Activated CD4-positive, alpha-beta T cell treated with anti-CD3 and anti-CD28 coated beads, Interleukin-2, amount 50 U/mL, for 1 hour (primary cell): ENCODE measurements at places on chromosomes 12 and 14.

DNA sequence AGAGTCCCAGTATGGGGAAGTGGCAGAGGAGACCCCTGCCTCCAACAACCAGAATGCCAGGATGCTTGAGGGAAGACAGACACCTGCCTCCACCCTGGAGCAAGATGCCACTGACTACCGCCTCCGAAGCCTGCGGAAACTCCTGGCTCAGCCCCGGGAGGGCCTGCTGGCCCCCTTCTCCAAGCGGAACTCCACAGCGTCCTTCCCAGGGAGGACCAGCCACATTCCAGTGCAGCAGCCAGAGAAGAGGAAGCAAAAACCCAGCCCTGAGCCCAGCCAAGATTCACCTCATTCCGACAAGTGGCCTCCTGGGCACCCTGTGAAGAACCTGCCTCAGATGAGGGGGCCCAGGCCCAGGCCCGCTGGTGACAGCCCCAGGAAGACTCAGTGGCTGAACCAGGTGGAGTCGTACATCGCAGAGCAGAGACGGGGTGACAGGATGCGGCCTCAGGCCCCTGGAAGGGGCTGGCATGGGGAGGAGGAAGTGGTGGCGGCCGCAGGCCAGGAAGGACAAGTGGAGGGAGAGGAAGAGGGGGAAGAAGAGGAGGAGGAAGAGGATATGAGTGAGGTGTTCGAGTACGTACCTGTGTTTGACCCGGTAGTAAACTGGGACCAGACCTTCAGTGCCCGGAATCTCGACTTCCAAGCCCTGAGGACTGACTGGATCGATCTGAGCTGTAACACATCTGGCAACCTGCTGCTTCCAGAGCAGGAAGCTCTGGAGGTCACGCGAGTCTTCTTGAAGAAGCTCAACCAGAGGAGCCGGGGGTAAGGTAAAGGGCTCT is 93.7 kb downstream of the B4GALNT3 start:
- no peak for DNase-seq

GRCh38 chr14:69610874-69611171 is 573 bp upstream of the SUSD6 start:
- no peak for DNase-seq

GRCh38 chr14:79413734-79414428 is 797.4 kb downstream of the DIO2 start:
- DNase-seq, result no peak

- DNase-seq, result no peak
Measured at GRCh38 chr12:44431647-44432343, 444.3 kb downstream of the NELL2 start.

DNA sequence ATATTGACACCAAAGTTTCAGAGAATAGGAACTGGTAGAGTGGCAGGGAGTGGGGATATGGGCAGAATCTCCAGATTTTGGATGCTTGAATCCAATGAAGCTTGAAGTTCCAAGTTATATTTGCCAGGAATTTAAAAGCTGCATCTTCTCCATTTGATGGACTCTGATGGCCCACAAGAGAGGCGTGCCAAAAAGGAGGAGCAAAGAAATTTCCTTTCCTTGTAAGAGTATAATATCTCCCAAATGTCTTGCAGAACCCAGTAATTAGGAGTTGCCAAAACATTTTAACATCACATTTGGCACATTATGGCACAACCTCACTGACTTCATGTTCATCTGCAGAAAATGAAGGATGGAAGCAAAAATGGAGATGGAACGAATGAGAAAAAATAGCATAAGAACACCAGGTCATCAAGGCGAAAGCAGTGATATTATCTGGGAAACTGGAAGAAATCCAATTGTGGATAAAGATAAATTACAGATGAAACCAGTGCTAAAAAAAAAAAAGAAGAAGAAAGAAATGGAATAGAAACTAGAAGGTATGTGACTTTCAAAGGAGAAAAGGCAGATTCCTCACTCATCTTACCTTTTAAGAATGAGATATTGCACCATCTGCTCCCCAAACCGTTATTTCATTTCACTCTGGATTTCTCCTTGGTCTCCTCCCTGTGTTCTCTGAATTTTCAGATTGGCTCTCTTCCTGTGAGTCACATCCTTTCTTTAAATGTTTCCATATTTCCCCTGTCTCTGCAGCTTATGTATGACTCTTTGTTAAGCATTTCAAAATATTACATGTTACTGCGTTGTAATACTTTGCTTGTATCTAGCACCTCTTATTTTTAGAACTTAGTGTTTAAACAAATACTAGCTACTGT is 13.5 kb upstream of the FLRT2 start:
- DNase-seq, result no peak

GRCh38 chr14:68232300-68233055 is 412.9 kb downstream of the RAD51B start:
- no peak for DNase-seq

DNA sequence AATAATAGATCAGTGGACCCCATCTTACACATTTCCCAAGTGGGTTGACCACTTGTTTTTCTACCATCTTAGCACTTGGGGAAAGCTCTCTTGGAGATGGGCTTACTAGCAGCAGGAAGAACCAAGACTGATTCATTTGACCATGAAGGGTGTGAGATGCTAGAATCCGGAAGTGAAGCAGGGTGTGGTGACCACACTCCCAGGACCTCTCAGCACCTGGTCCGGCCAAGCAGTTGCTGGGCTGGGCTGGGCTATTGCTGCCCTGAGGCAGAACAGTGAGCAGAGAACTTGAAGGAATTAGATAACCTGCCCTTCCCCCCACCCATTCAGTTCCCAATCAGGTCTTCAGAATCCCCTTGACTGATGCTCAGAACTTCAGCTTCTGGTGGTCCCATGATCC is 24.4 kb downstream of the ADCY6 start:
- no peak for DNase-seq

- no peak for DNase-seq
Measured at GRCh38 chr14:62081012-62081612, 318.9 kb downstream of the SNAPC1 start.

- DNase-seq, result no peak
Measured at GRCh38 chr12:99386907-99387306, 260.6 kb upstream of the GARIN6 start.

GRCh38 chr14:88422047-88422446 is 36.6 kb downstream of the SPATA7 start:
- no peak for DNase-seq

- DNase-seq, result no peak
Measured at GRCh38 chr12:100942984-100943749, 148.6 kb downstream of the ANO4 start.

GRCh38 chr12:23944067-23944466 is 5.4 kb downstream of the SOX5 start:
- DNase-seq, result no peak

DNA sequence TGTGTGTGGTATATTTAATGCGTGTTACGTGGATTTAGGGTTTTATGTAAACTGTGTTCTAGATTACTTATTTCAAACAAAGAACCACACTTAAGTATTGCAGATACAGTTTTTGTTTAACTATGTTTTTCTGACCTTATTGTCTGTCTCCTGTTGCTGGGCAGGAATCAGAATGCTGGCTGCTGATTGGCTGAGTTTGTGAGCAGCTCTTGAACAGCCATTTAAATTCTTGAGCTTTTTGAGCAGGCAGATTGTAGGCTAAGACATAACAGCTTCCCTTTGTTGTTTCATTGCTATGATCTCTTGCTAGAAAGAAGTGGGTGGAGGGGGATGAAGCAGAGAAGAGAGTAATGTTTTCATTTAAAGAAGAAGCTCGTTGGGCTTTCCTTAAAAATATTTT is 52.2 kb downstream of the ATF7IP start:
- DNase-seq, result peak; percentile 66

DNA sequence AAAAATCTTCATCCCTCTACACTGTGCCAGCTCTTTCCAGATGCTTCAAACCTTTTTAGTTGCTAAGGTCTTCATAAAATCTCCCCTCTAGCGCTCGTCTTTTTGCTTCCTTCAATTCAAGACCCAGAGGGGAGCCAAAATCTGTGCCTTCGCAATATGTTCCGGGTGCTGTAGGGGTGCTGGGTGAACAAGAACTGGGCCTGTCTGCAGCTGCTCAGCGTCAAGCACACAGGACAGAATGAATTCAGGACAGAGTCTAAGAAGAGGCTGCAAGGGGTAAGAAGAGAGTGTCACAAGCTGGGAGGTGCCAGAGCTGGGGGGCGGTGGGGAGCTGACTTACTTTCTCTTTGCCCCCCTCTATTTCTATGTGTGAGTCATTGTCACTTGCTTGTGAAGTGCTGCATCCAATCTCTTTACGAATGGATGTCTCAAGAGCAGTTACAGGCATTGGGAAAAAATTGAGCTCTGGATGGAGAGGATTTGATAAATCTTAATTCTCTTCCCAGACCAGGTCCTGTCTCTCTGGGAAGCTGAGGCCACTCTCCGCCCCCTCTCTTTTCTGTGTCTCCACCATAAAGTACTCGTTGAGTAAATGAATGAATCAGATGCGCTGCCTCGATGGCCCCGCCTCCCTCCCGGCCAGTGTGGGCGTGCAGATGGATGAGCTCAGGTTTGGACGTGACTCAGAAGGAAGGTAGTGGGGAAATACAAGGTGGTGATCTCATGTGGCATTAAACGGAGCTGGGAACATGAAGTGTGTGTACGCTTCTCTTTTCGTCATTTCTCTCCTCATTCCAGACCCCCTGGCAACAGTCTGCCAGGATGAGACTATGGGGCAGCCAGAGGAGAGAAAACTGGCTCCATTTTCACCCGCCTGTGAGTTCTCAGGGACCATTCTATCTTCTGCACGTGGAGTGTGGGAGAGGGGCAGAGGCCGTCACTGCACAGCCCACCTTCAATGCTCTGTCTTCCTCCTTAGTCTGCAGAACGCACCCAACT is 91.3 kb downstream of the TSPAN9 start:
- DNase-seq, result no peak

GRCh38 chr12:552466-552865 is 92.7 kb downstream of the B4GALNT3 start:
- DNase-seq, result no peak

DNA sequence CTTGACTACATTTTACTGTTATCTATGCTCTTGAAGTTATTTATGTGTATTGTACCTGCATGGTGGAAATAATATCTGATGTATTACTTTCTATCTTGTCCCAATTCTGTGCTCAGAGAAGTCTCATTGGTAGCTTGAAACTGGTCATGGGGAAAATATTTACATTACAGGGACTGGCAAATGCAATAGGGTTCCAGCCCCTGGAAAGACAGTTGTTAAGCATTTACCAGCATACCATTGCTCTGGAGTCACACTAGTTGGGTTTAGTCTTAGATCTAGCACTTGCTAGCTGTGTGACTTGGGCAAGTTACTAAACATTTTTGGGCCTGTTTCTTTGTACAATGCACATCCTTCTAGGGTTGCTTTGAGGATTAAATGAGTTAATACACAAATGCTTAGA is 86.3 kb upstream of the NRXN3 start:
- no peak for DNase-seq

GRCh38 chr12:124609041-124609989 is 41.9 kb upstream of the NCOR2 start:
- peak; percentile 86 for DNase-seq

DNA sequence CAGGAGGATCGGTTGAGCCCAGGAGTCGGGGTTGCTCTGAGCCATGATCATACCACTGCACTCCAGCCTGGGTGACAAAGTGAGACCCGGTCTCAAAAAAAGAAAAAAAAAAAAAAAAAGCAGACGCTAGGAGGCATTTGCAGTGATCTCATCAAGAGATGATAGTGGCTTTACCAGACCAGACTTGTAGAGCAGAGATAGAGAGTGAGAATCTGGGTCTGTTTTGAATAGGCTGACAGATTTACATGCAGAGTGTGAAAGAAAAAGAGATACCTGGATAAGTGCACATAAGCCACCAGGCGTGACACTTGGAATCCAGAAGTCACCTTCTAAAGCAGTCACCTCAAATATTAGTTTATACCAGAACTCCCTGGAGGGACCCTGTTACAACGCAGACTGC is 21.1 kb upstream of the FLRT2 start:
- no peak for DNase-seq

- DNase-seq, result no peak
Measured at GRCh38 chr14:59570122-59570521, 6.5 kb downstream of the CCDC175 start.

- DNase-seq, result peak; percentile 32
Measured at GRCh38 chr12:6735448-6736191, 11.8 kb downstream of the COPS7A start.

DNA sequence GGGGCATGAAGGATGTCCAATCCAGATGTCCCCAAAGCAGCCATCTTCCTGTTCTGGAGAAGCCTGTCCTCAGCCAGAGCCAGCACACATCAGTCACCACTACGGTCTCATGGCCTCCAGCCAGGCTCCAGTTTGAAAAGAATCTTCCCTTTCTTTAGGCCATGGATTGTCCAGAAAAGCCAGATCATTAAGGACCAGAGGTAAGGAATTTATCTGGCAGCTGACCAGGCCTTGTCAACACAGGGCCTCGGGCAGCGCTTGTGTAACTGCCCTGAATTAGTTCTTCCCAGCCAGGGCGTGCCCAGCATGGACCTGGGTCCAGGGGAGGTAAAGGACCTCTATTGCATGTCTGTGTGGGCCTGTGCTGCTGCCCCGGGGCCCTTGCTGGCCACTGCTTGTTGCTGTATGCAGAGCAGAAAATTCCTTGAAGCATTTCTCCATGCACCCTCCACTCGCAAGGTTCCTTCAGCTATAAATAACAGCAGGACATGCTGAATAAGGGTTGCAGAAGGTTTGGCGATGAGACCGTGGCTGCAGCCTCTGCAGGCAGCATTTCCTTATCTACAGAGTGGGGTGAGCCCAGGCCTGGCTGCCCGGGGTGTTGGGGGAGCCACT is 21.7 kb upstream of the VPS37B start:
- no peak for DNase-seq

DNA sequence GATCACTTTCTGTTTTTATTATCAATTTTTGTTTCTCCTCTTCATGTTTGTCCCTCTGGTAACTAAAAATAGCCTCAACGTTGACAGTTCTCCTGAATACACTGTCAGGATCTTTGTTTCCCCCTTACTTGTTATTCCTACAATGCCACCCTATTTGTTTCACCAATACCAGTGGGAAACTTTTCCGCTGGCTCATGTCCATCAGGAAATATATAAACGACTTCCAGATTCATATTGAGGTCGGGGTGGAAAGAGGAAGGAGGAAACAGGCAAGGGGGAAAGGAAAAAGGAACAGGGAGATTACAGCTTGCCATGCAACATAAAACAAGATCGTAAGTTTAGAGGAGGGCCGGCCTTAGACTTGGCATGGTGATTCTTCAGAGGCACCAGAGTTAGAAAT is 61.7 kb downstream of the BTBD7 start:
- DNase-seq, result no peak

- no peak for DNase-seq
Measured at GRCh38 chr12:105587237-105587636, 256.7 kb downstream of the C12orf75 start.

GRCh38 chr12:116106870-116107269 is 170.6 kb downstream of the MED13L start:
- no peak for DNase-seq

GRCh38 chr14:60304509-60304908 is 55.5 kb downstream of the PPM1A start:
- no peak for DNase-seq

GRCh38 chr12:15644700-15645099 is 144.5 kb downstream of the EPS8 start:
- DNase-seq, result no peak

DNA sequence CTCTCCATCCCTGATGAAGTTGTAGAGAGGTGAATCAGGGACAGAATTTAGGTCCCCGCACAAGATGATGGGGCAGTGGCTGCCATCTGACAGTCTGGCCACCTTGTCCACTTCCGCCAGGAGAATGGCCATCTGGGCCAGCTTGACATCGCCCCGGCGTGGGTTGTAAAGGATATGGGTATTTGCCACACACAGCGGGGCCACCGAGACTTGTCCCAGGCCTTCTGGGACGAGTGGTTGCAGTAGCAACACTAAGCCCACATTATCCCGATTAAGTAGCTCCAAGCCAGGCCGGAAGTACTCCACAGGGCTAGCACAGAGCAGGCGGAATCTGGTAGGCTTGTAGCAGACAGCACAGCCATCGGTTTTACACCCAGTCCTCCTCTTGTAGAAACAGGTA is 6.2 kb downstream of the ANGEL1 start:
- DNase-seq, result no peak
